ENCODE measurements at places on chromosomes 12 and 14. TPM values are rescaled to one million over a fixed set of nuclear protein-coding genes. Genes with fewer than 3 reads are reported as not detected.

Gene CHST11
- total RNA-seq, result 1.5 TPM

DNA sequence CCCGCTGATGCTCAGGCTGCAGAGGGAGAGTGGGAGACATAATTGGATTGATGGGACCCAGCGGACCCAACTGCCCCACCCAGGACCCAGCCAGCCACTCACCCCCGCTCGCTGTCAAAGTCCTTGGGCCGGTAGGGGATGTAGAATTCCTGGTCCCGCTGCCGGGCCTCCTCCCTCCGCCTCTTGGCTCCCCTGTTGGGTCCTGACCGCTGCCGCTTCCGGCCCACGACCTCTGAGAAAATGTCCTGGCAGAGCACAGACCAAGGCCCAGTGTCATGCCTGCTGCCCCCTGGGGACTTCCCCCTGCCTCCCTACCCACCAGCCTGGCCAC, 13.5 kb downstream of the CFAP73 start:
- no peak for DNase-seq

DNA sequence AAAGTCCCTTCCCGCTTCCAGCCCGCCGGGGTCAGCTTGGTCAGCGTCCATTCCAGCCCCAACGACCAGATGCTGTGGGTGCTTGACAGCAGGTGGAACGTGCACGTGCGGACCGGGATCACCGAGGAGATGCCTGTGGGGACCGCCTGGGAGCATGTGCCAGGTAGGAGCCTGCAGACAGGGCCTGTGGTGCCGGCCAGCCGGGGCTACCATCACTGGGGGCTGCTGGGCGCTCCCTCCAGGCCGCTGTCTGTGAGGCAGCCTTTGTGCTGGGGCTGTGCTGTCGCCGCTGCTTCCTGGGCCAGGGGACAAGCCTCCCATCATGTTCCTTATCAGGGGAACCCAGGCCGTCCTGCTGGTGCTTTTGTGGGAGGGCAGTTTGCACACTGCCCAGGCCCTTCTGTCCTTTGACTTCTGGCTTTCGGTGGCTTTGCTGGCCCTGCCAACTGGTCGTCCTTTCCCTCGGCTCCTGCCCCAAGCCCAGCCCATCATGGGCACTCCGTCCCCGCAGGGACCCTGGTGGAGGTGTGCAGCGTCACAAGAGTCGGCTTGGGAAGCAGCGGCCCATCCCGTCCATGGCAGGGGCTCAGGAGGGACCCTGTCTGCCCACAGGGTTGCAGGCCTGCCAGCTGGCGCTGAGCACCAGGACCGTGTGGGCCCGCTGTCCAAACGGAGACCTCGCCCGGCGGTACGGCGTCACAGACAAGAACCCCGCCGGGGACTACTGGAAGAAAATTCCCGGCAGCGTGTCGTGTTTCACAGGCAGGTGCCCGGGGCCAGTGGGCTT, 12.4 kb downstream of the ANKRD9 start:
- DNase-seq, result no peak

- no peak for DNase-seq
These were observed 40.1 kb upstream of the DCN start for GRCh38 chr12:91222746-91223145.

GRCh38 chr14:57943541-57943940, 77.6 kb upstream of the SLC35F4 start:
- DNase-seq, result no peak

- DNase-seq, result no peak
These were observed 216.9 kb upstream of the PELI2 start for GRCh38 chr14:55901291-55901690.

DNA sequence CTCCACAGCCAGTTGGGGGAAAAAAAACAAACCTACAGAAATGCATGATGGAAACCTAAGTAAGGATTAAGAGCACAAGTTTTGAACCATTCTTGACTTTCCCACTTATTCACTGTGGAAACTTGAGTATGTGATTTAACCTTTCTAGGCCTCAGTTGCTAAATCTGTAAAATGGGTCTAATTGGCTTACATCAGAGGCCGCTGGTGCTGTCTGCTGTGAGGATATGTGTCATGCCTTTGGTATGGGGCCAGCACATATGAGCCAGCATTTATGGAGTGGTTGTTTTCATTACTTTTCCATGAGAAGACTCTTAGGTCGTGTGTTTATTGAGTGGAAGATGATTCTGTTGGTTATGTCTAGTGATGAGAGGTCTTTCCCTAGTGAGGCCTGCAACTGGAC, 102.4 kb downstream of the ESR2 start:
- no peak for DNase-seq
